ENCODE measurements at places on chromosomes 4 and X.

GRCh38 chr4:100547541-100548199 lies 29.8 kb upstream of the EMCN start:
- no peak for DNase-seq

GRCh38 chrX:103477496-103477895 lies 41.8 kb downstream of the RAB40A start:
- no peak for DNase-seq

GRCh38 chr4:7843831-7844593 lies 95.6 kb downstream of the AFAP1 start:
- DNase-seq, result peak; percentile 35

DNA sequence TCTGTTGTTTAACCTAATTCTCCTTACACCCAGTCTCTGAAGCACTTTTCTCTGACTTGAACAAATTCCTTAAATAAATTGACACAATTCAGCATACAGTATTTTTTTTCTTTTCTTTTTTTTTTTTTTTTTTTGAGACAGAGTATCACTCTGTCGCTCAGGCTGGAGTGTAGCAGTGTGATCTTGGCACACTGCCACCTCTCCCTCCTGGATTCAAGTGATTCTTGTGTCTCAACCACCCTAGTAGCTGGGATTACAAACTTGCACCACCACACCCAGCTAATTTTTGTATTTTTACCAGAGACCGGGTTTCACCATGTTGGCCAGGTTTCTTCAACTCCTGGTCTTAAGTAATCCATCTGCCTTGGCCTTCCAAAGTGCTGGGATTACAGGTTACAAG lies 1498.1 kb upstream of the PCDH10 start:
- DNase-seq, result no peak

Data from activated naive CD8-positive, alpha-beta T cell treated with anti-CD3 and anti-CD28 coated beads, Interleukin-2, amount 50 U/mL, for 16 hours (primary cell).